Kidney (tissue), 22 donors: ENCODE measurements at places on chromosomes 5 and 9.

GRCh38 chr5:67552773-67553172 lies 356.2 kb upstream of the CD180 start:
- no peak overlapping the region for H3K4me3 ChIP-seq
- H3K4me1 ChIP-seq: no peaks in the 10 kb centered on the region
- no peaks in the 10 kb centered on the region for H3K27me3 ChIP-seq
- DNase-seq: no peak

- no peak overlapping the region for H3K4me3 ChIP-seq
- no peak overlapping the region for H3K27ac ChIP-seq
- no peak for DNase-seq
- H3K27me3 ChIP-seq: no peaks in the 10 kb centered on the region
Measured at GRCh38 chr5:40492056-40492455, 187.7 kb upstream of the PTGER4 start.

DNA sequence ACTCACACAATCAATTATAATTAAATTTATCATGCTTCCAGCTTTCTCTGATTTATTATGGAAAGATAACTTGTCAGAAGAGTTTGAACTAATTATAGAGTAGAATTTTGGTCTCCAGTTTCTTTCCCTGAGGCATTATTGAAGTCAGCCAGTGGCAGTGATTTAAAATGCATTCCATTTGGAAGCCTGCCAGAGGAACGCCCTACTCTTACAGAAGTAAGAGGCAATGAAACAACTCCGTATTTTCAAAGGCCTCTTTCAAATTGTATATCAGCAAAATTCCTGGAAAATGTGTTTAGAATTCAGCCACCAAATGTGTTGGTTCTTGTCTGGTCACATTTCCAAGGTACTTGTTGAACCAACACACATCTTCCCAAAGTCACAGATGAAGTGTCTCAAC lies 640.9 kb downstream of the SEMA5A start:
- H3K36me3 ChIP-seq: no peaks in the 10 kb centered on the region
- no peaks in the 10 kb centered on the region for H3K4me1 ChIP-seq
- no peaks in the 10 kb centered on the region for H3K27me3 ChIP-seq
- H3K4me3 ChIP-seq: no peak overlapping the region

- DNase-seq: no peak
- no peak overlapping the region for H3K4me3 ChIP-seq
- no peak overlapping the region for H3K27ac ChIP-seq
- H3K36me3 ChIP-seq: no peaks in the 10 kb centered on the region
- H3K4me1 ChIP-seq: no peaks in the 10 kb centered on the region
- no peaks in the 10 kb centered on the region for H3K27me3 ChIP-seq
Measured at GRCh38 chr5:122306461-122306860, 5.6 kb upstream of the SNCAIP start.

- H3K4me1 ChIP-seq: no peaks in the 10 kb centered on the region
- H3K4me3 ChIP-seq: no peak overlapping the region
- no peak overlapping the region for H3K27ac ChIP-seq
- DNase-seq: no peak
- no peaks in the 10 kb centered on the region for H3K27me3 ChIP-seq
Measured at GRCh38 chr9:106964329-106964728, 101.4 kb downstream of the ZNF462 start.

GRCh38 chr5:154878642-154879335 lies 20.4 kb downstream of the CNOT8 start:
- DNase-seq: no peak
- H3K27ac ChIP-seq: no peak overlapping the region
- peaks cover 2% of the 10 kb centered on the region for H3K4me1 ChIP-seq
- H3K36me3 ChIP-seq: no peaks in the 10 kb centered on the region
- H3K27me3 ChIP-seq: no peaks in the 10 kb centered on the region

- H3K4me3 ChIP-seq: no peak overlapping the region
- H3K27ac ChIP-seq: no peak overlapping the region
- no peaks in the 10 kb centered on the region for H3K36me3 ChIP-seq
- no peak for DNase-seq
Measured at GRCh38 chr5:84816746-84817547, 432.3 kb upstream of the EDIL3 start.

- no peak for DNase-seq
- H3K27ac ChIP-seq: no peak overlapping the region
- no peak overlapping the region for H3K4me3 ChIP-seq
- no peaks in the 10 kb centered on the region for H3K27me3 ChIP-seq
Measured at GRCh38 chr5:53825926-53826325, 265.5 kb downstream of the NDUFS4 start.

DNA sequence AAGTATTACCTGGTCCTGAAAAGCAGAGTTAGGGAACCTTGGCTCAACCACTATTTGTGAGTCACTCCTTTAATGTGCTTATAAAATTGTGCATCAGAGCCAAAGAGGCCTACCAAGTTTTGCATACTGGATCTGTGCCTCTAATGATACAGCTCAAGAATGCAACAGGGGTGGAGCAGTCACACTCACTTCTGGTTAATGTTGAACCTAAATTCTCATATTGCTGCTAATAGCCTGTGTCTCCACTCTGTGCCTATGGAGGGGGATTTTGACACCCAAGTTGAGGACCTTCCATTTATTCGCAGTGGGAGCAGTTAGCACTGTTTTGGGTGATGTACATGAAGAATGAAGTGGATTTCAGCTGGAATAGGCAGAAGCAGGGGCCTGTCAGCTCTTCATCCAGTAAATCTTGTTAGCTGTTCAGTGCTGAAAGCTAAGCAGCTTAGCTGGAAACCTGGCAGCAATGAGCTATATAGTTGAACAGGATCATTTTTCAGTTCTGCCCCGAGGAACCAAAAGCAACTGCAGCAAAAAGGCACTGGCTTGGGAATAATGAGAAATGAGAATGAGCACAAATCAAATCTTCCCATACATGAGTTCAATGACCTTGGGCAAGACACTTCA lies 9.7 kb downstream of the SH3TC2 start:
- peak; percentile 16 for DNase-seq
- H3K27me3 ChIP-seq: no peaks in the 10 kb centered on the region
- H3K4me1 ChIP-seq: no peaks in the 10 kb centered on the region
- H3K4me3 ChIP-seq: no peak overlapping the region
- H3K36me3 ChIP-seq: no peaks in the 10 kb centered on the region
- H3K27ac ChIP-seq: no peak overlapping the region

GRCh38 chr9:133682818-133683585 lies 46.8 kb downstream of the DBH start:
- peaks cover 8% of the 10 kb centered on the region for H3K4me1 ChIP-seq
- no peaks in the 10 kb centered on the region for H3K27me3 ChIP-seq
- no peak overlapping the region for H3K4me3 ChIP-seq
- peak overlapping the region; percentile 13 for H3K27ac ChIP-seq
- H3K36me3 ChIP-seq: no peaks in the 10 kb centered on the region

DNA sequence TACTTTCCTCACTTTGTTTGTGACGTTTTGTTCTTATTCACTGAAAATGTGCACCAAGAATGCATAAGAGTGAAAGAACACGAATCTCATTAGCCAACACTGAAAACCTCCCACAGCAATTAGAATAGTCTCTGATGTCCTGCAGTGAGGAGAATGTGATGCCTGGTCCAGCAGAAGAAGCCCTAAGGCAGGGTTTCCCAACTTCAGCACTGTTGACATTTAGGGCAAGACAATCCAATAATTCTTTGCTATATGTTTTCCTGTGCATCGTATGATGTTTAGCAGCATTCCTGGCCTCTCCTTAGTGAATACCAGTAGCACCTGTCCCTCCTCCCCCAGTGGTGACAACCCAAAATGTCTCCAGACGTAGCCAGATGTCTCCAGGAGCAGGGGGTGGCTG lies 14.8 kb downstream of the MVB12B start:
- H3K36me3 ChIP-seq: peaks cover 7% of the 10 kb centered on the region
- DNase-seq: no peak
- no peak overlapping the region for H3K27ac ChIP-seq
- H3K27me3 ChIP-seq: no peaks in the 10 kb centered on the region
- no peaks in the 10 kb centered on the region for H3K4me1 ChIP-seq

DNA sequence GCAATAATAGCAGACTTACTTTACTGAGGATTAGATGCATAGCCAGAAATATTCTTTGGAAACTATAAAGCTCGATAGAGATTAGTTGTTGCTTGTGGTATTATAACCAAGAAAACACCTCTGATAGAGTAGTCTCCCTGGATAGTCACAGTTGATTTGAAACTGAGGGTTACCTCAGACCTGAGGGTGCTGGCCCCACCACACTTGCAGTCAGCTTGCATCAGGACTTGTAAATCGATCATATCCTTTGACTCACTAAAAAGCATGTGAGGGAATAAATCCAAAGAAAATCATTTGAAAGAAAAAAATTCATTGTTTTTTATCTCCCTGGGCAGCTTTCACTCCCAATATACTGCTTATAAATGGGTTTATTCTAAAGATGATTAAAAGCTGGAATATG lies 39.4 kb downstream of the GALNT12 start:
- no peak overlapping the region for H3K27ac ChIP-seq
- H3K36me3 ChIP-seq: no peaks in the 10 kb centered on the region
- H3K27me3 ChIP-seq: no peaks in the 10 kb centered on the region
- no peaks in the 10 kb centered on the region for H3K4me1 ChIP-seq

GRCh38 chr5:145801195-145801594 lies 33.9 kb downstream of the PRELID2 start:
- no peak overlapping the region for H3K4me3 ChIP-seq
- H3K27me3 ChIP-seq: no peaks in the 10 kb centered on the region

GRCh38 chr5:120545007-120545406 lies 80.9 kb downstream of the PRR16 start:
- H3K4me1 ChIP-seq: no peaks in the 10 kb centered on the region
- no peak overlapping the region for H3K27ac ChIP-seq
- H3K27me3 ChIP-seq: no peaks in the 10 kb centered on the region
- H3K4me3 ChIP-seq: no peak overlapping the region
- no peak for DNase-seq

DNA sequence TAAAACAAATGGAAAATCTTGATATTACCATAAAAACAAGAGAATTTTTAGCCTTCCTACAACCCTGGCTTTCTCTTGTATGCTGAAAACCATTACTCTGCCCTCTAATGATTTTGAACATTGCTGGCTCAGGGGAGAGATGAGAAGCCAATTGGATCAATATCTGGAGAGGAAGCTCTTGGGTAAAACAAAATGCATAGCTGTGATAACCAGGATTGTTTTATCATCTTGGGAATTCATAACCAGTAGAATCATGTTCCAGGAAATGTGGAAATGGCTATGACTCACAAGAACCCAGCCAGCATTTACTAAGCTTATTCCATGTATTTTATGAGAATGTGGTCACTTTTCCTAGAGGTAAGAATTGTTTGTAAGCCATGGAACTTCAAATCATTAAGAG lies 51.1 kb upstream of the CTNND2 start:
- no peaks in the 10 kb centered on the region for H3K4me1 ChIP-seq
- H3K4me3 ChIP-seq: no peak overlapping the region
- DNase-seq: no peak
- no peaks in the 10 kb centered on the region for H3K27me3 ChIP-seq

GRCh38 chr5:78109891-78110324 lies 184.6 kb downstream of the AP3B1 start:
- no peaks in the 10 kb centered on the region for H3K36me3 ChIP-seq
- no peak overlapping the region for H3K27ac ChIP-seq
- no peak overlapping the region for H3K4me3 ChIP-seq
- no peak for DNase-seq

- no peak for DNase-seq
- no peaks in the 10 kb centered on the region for H3K4me1 ChIP-seq
- no peaks in the 10 kb centered on the region for H3K27me3 ChIP-seq
- no peak overlapping the region for H3K4me3 ChIP-seq
- no peak overlapping the region for H3K27ac ChIP-seq
Measured at GRCh38 chr5:43336159-43336558, 22.9 kb upstream of the HMGCS1 start.

- H3K36me3 ChIP-seq: no peaks in the 10 kb centered on the region
- peak; percentile 48 for DNase-seq
Measured at GRCh38 chr9:16625811-16626210, 244.7 kb downstream of the BNC2 start.

- peaks cover 5% of the 10 kb centered on the region for H3K36me3 ChIP-seq
- no peak overlapping the region for H3K4me3 ChIP-seq
- no peak for DNase-seq
Measured at GRCh38 chr9:130235558-130236435, 29.8 kb upstream of the HMCN2 start.

GRCh38 chr9:4465910-4466309 lies 24.4 kb upstream of the SLC1A1 start:
- H3K4me3 ChIP-seq: no peak overlapping the region
- H3K4me1 ChIP-seq: no peaks in the 10 kb centered on the region
- H3K36me3 ChIP-seq: no peaks in the 10 kb centered on the region
- DNase-seq: no peak
- H3K27me3 ChIP-seq: no peaks in the 10 kb centered on the region
- H3K27ac ChIP-seq: no peak overlapping the region

GRCh38 chr5:8879248-8879647 lies 666.6 kb downstream of the SEMA5A start:
- no peak for DNase-seq
- H3K36me3 ChIP-seq: no peaks in the 10 kb centered on the region
- H3K27me3 ChIP-seq: no peaks in the 10 kb centered on the region
- H3K4me3 ChIP-seq: no peak overlapping the region
- H3K27ac ChIP-seq: no peak overlapping the region
- no peaks in the 10 kb centered on the region for H3K4me1 ChIP-seq

GRCh38 chr9:136707849-136708517 lies 4.4 kb upstream of the DIPK1B start:
- no peak for DNase-seq
- H3K27ac ChIP-seq: no peak overlapping the region
- peaks cover 4% of the 10 kb centered on the region for H3K4me1 ChIP-seq
- no peaks in the 10 kb centered on the region for H3K36me3 ChIP-seq

GRCh38 chr5:95471942-95472341 lies 80.8 kb downstream of the FAM81B start:
- DNase-seq: no peak
- no peak overlapping the region for H3K27ac ChIP-seq
- peaks cover 13% of the 10 kb centered on the region for H3K36me3 ChIP-seq
- no peaks in the 10 kb centered on the region for H3K27me3 ChIP-seq

DNA sequence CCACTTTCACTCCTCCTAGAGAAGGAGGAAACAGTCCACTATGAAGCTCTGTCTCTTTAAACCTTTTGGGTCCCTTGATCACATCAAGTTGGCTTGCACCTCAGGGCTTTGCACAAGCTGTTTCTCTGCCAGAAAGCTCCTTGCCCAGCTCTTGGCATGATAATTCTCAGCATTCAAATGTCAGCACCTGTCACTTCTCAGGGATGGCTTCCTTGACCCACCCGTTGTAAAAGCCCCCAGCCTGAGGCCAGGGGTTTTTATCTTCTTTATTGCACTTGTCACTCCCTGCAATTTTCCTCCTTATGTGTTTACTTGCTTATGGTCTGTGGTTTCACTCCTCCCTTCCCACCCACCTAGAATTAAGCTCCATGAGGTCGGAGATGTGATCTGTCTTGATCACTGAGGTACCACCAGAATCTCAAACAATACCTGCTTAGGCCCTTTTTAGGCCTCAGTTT lies 200.7 kb upstream of the TBC1D2 start:
- no peak overlapping the region for H3K27ac ChIP-seq
- H3K27me3 ChIP-seq: no peaks in the 10 kb centered on the region
- no peak overlapping the region for H3K4me3 ChIP-seq

GRCh38 chr9:75962013-75962661 lies 71.7 kb downstream of the PCSK5 start:
- no peaks in the 10 kb centered on the region for H3K27me3 ChIP-seq
- no peak overlapping the region for H3K4me3 ChIP-seq
- DNase-seq: no peak
